Activated CD4-positive, alpha-beta T cell treated with anti-CD3 and anti-CD28 coated beads, Interleukin-2, amount 50 U/mL, for 16 hours (primary cell): ENCODE measurements at places on chromosomes 16 and 17.

- no peak for DNase-seq
Observed at GRCh38 chr16:14057878-14058382, 13.2 kb upstream of the MRTFB start.

GRCh38 chr17:72952220-72952619 is 140.3 kb downstream of the SLC39A11 start:
- no peak for DNase-seq

- no peak for DNase-seq
Observed at GRCh38 chr16:23269248-23269953, 32.7 kb upstream of the SCNN1B start.

DNA sequence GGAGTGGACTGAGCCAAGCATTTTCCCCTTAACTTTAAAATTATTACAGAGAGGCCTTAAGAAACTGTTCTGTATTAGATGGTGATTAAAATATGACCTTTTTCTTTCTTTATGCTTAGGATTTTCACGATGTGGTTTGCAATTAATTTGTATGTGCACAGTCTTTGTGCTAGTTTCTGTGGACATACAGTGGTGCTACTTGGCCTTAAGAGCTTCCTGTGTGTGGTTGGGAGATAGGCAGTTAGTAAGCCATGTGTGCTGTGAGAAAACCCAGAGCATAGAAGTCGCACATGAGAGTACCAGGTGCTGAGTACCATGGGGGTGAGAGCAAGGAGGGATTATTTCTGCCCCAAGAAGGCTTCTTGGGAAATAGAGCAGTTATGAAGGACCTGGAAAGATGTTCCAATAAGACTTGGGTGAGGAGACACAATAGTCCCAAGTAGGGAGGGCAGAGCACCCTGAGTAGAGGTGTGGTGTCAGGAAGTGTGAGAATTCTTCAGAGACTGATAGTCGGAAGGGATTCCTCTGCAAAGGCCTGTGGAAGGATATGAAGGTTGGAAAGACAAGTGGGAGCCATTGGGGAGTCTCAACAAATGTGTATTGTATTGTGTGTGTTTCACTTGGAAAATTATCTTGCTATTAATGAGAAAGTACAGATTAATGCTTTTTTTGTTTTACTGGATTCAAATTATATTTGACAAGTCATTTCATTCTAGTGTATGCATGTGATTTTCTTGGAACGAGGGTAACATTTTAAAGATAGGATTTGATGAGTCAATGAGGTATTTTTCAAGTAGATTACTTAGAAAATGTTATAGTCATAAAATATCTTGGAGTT is 239.9 kb downstream of the PRKCA start:
- DNase-seq = peak; percentile 72

GRCh38 chr16:81661082-81661481 is 118.0 kb upstream of the PLCG2 start:
- DNase-seq = no peak

DNA sequence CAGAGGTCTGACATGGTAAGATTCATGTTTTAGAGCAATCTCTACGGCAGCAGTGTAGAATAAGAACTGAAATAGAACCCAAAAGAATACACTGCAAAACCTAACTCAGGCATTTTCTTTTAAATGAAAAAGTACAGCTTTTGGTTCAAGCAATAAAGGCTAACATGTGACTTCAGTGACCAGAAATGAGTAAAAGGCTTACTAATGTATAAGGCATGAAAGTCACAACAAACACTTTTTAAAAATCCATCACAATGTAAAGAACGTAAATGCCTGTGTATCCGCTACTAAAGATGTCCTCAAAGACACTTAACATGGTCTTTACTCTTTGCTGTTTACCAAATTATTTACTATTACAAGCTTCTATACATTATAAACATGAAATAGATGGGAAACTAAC is 16.6 kb downstream of the KIAA0753 start:
- DNase-seq = no peak
